ENCODE measurements at places on chromosomes 5 and 9.
A peak's percentile ranks its signal among the peaks of the same experiment; 100 is the strongest.

- DNase-seq: no peak
Measured at GRCh38 chr9:74653410-74654080, 156.4 kb downstream of the RORB start.

DNA sequence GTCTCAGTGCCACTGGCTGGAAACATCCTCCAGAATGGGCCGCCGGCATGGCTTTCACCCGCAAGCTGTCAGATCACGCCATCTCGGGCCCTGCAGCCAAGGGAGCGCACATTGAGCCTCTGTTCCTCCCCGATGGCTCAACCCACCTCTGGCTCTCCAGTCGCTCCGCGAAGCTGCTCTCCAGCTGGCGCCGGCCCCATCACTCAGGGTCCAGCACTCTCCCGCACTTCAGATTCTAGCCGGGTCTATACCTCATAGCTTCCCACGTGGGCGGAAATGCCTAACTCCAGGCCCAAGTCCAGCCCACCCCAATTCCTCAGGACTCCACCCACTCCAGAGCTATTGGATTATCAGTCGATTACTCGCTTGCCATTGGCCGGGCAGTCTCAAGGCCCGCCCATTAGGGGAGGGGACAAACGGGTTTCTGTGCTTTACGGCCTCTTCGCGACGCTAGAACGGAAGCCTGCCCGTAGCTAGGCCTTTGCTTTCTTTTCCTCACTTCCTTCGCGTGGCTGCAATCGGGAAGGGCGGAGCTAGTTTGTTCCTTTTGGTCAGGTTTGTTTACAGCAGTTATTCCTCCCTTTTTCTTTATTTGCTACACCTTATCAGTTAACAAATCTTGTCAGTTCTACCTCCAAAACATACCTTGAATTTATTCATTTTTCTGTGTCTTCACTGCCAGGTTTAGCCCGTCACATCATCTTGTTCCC, at the start of gene NOL6:
NOL6 (minus strand) TSS at position 282 of the 710 bp plus-strand sequence; CDS start at position 200, 82 bp downstream.
- peak; percentile 96 for DNase-seq

DNA sequence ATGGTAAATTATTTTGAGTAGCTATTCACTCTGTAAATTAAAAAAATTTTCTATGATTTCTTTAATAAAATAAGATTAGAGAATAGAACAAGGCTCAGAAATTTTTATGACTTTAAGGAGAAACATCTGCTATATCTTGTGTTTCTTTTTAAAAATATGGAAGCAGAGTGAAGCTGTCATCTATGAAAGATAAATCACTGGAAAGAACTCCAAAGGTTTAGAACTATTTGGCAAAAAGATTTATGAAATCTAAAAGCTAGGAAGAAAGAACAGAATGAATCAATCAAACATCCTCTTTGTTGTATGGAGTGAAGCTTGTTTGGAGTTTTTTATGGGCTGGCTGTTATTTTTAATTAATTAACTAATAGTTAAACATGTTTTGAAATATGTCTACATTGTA, 89.8 kb upstream of the ACTBL2 start:
- no peak for DNase-seq

- DNase-seq: no peak
Measured at GRCh38 chr5:7068899-7069298, 327.0 kb upstream of the ADCY2 start.

- no peak for DNase-seq
Measured at GRCh38 chr5:36721664-36722235, 115.3 kb downstream of the SLC1A3 start.

- DNase-seq: no peak
Measured at GRCh38 chr5:61207884-61208283, 45.6 kb upstream of the SMIM15 start.

DNA sequence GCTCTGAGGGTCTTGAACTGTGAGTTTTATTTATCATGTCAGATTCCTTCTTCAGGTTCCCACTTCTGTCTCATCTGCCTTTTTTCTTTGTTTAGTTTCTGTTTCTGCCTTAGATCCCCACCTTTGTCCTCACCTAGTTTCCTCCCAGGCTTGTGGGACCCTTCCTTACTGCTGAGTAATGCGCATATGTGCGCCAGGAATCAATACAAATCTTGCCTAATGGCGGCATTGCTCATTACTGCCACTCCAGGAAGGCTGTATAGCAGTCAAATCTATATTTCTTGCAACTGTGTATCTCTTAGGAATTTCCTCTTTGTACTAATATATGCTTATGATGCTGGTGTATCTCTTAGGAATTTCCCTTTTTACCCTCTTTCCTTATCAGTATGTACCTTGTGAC, 465.4 kb downstream of the DMRT2 start:
- DNase-seq: no peak

GRCh38 chr5:100709771-100710170, 174.6 kb downstream of the FAM174A start:
- no peak for DNase-seq

DNA sequence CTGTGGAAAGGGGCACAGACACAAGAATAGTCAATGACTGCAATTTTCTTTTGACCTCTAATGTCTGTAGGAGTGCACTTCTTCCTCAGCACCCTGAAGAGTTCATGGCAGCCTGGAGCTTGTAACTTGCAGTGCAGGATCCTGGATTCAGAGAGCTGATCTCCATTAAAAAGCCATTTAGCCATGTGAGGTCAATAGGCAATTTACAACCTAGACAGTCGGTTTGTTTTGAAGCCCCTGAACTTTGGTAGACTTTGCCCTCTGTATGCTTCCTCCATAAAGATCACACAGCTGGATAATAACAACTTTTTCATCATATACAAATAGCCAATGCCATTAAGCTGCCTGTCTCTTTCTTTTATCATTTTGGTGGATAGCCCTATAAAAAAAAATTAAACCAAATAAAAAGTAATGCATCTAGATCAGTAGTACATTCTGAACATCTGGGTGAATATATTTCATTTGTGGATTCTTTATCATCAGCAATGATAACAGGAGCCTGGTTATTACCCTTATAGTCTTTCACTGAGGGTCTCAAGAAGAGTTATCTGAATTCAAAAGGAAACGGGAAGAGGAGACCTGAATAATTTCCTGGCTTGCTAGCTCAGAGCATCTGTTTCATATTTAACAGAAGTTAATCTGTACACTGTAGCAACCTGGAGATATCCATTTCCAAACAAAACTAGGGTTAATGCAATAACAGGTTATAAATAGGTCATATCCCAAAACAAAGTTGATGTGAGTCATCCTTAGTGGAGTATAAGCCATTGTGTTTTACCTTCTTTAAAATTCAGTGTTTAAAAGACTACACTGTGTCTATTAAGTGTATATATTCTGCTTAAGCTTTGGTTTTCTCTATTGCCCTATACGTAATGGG, 193.8 kb upstream of the ACTBL2 start:
- no peak for DNase-seq

DNA sequence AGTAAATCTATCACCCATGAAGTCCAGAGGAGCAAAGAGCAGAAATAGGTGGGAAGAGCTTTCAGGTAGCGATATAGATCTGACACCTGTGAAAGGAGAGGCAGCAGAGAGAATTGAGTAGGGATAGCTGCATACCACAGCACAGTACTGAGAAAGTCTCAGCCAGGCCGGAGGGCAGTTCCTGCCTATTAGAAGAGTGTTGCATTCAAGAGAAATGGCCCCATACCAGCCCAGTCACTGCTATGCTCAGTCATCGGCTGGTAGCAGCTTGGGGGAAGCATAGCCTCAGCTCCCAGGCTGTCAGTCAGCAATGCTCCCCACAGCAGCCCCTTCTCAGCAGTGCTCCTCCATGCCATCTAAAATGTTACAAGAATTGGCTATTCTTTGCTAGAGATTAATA, 285.1 kb upstream of the CDH6 start:
- DNase-seq: no peak

- DNase-seq: no peak
Measured at GRCh38 chr5:84299959-84300358, 84.7 kb downstream of the EDIL3 start.

DNA sequence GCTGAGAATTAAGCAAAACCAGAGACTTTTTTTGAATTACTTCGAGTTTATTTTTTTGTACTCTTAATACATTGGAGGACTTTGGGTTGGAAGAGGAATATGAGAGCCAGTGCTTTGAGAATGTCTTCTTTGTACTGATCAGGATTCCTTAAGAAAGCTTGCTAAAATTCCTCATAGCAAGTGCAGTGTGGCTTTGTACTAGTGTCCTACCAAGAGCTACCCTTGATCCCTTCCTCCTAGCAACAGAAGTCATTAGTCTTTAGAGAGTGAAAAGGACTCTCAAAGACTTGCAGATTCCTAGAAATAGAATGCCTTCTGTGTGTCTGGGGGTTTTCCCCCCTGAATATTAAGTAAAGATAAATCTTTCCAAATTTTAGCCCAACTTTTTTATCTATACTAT, 276.1 kb downstream of the ARHGAP26 start:
- DNase-seq: no peak

DNA sequence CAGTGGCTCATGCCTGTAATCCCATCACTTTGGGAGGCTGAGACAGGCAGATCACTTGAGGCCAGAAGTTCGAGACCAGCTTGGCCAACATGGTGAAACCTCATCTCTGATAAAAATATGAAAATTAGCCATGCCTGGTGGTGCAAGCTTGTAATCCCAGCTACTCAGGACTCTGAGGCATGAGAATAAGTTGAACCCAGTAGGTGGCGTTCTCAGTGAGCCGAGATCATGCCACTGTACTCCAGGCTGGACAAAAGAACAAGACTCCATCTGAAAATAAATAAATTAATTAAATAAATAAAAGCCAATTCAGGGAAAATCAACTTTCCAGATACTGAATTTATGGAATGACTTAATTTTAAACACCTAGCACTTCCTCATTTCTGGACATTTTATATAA, 1722.1 kb downstream of the MAT2B start:
- no peak for DNase-seq

GRCh38 chr5:37771203-37771611, 68.6 kb downstream of the GDNF start:
- DNase-seq: no peak

DNA sequence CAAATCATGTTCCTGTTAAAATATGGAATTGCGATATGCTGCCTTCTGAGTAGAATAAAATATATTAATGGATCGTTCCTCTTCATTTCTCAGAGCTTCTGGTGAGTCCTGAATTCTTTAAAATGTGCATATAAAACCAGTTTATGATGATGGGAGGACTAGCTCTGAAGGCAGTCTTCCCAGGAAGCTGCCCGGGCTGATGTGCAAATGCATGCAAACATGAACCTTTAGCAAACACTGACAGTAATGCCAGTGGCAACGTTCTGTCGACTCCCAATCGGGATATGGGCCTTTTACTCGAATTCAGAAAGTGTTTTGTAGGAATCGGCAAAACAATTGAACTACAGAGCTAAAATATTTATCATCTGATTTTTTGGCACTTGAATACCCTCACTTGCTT, 93.6 kb downstream of the TLE4 start:
- no peak for DNase-seq

DNA sequence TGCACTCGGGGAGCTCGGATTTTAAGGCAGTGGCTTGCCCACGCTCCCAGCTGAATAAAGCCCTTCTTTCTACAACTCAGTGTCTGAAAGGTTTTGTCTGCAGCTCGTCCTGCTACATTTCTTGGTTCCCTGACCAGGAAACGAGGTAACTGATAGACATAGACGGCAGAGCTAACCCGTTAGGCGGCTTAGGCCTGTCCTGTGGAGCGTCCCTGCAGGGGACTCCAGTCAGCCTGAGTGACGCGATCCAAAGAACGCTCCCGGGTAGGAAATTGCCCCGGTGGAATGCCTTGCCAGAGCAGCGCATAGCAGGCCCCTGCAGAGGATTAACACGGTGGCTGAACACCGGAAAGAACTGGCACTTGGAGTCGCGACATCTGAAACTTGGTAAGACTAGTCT, 1.8 kb upstream of the SELENOP start:
- no peak for DNase-seq

DNA sequence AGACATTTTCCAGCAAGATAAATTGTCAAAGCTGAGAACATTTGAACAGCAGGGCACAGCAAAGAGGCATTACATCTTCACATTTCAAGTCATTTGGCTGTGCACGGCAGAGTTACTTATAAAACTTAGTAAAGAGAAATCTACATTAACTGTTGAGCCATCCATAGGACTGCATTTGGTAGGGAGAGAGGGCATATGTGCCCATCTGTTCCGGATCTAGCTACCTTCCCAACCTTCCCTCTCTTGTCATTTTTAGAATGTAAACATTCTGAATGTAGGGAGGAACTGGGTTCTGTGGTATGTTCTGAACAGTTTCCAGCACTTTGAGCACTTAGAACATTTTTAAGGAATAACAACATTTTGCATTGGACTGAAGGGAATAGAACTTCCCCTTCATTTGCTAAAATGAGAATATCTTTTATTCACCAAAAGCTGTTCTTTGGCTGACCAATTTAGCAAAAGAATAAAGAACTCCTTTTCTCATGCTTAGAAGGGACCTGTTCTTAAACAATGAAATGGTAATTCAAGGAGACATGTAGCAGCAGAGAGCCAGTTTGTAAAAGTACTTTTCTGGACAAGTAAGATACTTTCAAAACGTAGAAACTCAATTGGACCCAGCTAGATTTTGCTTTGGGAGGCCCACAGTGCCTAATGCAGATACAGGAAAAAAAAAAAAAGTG, 104.4 kb downstream of the CETN3 start:
- no peak for DNase-seq

DNA sequence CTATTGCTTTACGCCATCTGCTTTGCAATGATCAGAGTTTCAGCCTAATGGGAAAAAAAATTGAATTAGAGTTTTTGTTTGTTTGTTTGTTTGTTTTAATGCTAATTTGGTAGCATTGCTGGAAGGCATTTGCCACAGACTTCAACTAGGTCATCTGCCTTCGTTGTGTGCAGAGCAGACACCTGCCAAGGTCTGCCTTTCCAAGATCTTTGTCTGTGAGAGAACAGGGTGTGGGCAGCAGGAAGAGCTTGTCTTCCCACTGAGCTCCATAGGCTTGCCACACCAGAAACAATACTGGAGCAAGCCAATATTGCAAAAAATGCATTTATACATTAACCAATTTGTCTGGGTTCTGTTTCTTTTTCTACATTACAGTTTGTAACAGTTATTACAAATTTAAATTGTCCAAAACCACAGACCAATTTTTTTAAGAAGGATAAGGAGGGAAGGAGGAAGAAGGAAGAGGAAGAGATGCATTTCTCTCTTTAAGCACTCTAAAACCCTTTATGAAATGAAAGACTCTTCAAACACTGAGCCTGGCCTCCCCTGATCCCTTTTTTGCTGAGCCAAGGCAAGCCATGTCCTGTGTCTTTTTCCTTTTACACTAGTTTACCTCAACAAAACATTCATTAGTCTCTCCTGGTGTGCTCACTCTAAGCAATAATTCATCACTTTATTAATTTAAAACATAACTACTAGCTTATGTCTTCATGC, 210.5 kb downstream of the SNX18 start:
- no peak for DNase-seq
